Caki2 (cell line): ENCODE measurements at places on chromosomes 16 and 17.
A peak's percentile ranks its signal among the peaks of the same experiment; 100 is the strongest.

- no peak for DNase-seq
Observed at GRCh38 chr17:3885970-3886369, 6.9 kb downstream of the CAMKK1 start.

DNA sequence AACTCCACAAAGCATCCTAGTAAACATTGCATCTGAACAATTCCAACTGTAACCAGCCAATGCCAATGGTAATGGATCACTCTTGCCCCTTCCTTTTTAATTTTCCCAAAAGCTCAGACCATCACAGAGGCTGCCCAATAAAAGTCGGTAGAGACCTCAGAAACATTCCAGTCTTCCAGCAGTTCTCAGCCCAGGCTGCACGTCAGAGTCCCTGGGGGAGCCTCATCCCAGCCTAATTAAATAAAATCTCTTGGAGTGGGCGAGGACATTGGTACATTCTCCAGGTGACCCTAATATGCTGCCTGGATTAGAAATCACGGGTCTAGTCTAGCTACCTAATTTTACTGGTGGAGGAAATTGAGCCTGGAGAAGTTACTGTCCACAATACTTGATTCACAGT, 117.1 kb upstream of the MYOCD start:
- no peak for DNase-seq

DNA sequence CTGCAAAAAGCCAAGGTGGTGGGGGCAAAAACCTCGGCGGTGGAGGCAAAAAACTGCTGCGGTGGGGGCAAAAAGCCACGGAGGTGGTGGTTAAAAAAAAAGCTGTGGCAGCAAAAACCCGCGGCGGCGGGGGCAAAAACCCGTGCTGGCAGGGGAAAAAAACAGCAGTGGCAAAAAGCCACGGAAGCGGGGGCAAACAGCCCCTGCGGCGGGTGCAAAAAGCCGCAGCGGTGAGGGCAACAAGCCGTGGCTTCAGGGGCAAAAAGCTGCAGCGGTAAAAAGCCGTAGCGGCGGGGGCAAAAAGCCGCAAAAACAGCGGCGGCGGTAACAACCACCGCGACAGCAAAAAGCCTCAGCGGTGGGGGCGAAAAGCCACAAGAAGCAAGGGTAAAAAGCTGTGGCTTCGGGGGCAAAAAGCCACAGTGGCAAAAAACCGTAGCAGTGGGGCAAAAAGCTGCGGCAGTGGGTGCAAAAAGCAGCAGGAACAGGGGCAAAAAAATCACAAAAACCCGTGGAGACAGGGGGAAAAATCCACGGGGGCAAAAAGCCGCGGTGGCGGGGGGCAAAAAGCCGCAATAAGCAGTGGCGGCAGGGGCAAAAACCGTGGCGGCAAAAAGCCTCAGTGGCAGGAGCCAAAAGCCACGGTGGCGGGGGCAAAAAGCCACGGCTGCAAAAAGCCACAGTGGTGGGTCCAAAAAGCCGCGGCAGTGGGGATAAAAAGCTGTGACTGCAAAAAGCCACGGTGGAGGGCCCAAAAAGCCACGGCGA, 193.7 kb downstream of the SHCBP1 start:
- DNase-seq: no peak

DNA sequence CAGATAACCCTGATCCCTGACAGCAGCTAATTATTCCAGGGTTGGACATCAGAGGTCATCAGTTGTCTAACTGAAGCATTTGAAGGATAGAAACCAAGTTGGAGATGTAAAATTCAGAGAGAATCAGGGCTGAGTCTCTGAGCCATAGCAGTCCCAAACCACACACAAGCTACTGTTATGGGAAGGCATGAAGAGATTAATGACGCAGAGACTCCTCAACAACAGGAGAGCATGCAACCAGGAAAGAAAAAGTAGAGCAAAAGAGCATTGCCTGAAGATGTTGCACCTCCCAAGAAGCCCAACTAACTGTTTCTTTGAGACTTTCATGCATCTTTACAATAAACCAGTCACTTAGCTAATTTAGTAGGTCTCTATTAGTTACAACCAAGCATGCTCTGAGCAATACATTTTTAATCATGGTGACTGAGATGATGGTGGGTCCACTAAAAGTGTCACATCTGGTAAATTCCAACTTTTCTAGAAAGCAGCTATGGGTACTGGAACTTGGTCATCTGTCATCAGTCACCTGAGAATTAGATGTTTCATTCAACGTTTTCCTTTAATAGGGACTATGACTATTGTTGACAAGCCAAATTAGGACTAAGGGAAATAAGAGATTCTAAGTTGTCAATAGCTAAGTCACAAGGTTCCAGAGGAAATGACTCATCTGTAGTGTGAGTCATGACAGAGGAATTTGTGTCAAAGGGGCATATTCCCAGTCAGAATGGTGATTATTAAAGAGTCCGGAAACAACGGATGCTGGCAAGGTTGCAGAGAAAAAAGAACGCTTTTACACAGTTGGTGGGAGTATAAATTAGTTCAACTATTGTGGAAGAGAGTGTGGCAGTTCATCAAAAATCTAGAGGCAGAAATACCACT, 239.8 kb downstream of the CHD9NB start:
- DNase-seq: peak; percentile 59

- no peak for DNase-seq
Observed at GRCh38 chr16:50400312-50400966, 31.7 kb upstream of the BRD7 start.

DNA sequence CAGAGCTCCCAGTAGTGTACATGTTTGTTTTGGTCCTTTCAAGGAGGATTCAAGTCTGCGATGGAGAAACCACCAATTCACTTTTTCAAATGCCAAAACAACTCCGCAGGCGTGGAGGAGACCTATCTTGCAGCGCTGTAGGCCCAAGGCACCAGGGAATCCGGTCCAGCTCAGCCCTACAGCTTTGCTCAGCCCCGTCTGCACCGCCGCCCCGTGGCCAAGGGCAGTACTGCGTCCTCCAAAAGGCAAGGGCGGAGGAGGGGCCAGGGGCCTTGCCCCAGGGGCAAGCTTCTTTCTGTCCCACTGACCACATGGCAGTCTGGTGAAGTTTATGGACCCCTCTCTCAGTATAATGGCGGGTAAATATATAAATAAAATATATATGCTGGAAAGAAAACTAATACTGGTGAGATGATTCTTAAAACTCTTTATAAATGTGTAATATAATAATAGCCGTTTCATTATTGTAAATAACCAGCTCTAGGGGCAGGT, 709 bp upstream of the CD300LG start:
- peak; percentile 70 for DNase-seq

- no peak for DNase-seq
Observed at GRCh38 chr17:77772899-77773358, 185.6 kb upstream of the TNRC6C start.

DNA sequence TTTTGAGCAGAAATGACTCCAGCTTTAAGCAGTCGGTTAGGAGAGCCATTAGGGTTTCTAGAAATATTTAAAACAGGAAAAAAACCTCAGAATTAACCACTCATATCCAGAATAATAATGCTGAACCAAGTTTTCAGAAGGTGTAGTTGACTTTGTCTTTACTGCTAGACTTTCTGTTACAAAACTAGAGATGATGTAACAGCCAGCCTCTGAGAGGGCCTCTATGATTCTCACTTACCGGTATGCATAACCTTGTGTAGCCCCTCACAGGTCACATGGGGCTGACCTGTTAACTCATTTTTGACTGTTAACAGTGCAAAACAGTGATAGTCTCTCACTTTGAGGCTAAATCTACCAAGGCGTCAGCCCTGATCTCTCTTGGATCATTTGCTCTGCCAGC, 74.3 kb downstream of the TEX14 start:
- DNase-seq: no peak

GRCh38 chr17:76523084-76524037, 14.1 kb downstream of the CYGB start:
- DNase-seq: peak; percentile 59

DNA sequence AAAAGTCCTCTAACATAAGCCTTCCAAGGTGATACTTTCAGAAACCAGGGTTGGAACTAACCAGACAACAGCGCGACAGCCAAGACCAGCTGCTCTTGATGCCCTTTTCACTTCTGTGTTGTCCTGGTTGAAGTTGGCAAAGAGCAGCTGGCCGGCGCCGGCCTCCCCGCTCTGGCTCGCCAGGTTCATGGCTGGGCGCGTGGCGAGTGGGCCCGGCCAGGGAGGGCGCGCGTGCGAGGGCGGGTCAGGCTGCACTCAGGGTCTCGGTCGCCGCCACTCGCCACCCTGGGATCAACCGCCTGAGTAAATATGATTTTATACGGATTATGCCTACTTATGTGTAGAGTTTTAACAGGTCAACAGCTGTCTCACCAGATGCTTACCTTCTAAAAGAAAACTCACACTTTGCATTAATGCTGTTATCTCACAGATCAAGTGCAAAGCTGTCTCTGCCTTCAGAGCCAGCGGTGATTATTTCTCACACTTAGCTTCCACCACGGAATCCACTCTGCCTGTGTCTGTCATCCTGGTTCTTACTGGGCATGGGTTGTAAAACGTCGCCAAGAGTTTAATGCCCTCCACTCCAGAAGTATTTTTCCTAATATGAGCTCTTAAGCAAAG, 13.5 kb downstream of the KCTD2 start:
- DNase-seq: no peak

- no peak for DNase-seq
Observed at GRCh38 chr17:55407641-55408566, 13.7 kb downstream of the MMD start.

DNA sequence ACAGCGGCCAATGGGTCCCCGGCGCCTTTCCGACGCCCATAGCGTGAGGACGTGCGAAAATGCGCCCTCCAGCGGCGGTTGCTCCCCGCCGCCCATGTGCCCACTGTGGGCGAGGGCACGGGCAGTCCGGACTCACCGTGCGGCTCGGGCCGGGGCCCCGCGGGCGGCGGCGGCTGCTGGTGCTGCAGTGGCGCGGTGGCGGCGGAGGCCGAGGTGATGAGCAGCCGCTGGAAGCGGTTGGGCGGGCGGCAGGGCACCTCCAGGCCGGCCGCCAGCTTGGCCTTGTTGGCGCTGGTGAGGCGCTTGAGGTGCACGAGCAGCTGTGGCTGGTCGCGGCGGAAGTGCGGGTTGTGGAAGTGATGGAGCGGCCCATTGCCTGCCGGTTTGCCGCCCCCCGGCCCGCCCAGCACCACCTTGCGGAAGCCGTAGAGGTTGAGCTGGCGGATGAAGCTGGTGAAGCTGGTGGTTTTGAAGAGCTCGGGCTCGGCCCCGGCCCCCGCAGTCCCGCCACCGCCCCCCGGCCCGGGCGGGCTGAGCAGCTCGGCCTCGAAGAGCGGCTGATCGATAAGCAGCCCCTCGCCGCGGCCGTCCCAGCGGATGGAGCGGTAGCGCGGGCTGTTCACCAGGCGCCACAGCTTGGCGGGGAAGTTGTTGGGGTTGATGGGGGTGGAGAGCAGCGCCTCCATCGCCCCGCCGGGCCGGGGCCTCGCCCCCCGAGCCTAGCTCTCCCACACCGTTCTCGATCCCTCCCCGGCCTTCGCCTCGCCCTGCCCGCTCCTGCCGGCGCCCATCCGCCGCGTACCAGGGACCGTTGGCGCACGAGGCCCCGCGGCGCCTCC, at the start of gene HSF5:
HSF5 (minus strand) TSS at position 820 of the 839 bp plus-strand sequence; CDS start at position 686, 134 bp downstream.
- no peak for DNase-seq

- DNase-seq: no peak
Observed at GRCh38 chr16:48564544-48565444, 45.2 kb downstream of the N4BP1 start.

GRCh38 chr16:89143201-89143741, 28.3 kb upstream of the CDH15 start:
- no peak for DNase-seq

GRCh38 chr17:18981642-18982424, 22.7 kb downstream of the FAM83G start:
- peak; percentile 58 for DNase-seq

DNA sequence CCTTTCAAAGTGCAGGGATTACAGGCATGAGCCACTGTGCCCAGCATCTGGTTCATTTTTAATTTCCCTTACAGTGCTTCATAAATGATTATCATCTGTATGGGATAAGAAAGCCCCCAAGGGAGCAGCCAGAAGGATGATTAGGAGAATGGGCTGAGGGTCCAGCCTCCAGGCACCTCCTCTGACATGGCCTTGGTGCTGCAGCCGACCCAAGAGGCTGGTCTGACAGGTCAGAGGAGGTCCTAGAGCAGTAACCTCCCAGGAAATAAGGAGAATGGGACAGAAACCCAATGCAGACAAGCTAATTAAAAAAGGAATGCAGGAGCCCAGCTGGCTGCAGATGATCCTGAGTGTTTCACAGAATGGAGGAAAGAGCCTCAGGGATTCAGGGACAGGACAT, 29.0 kb downstream of the MRC2 start:
- DNase-seq: no peak

DNA sequence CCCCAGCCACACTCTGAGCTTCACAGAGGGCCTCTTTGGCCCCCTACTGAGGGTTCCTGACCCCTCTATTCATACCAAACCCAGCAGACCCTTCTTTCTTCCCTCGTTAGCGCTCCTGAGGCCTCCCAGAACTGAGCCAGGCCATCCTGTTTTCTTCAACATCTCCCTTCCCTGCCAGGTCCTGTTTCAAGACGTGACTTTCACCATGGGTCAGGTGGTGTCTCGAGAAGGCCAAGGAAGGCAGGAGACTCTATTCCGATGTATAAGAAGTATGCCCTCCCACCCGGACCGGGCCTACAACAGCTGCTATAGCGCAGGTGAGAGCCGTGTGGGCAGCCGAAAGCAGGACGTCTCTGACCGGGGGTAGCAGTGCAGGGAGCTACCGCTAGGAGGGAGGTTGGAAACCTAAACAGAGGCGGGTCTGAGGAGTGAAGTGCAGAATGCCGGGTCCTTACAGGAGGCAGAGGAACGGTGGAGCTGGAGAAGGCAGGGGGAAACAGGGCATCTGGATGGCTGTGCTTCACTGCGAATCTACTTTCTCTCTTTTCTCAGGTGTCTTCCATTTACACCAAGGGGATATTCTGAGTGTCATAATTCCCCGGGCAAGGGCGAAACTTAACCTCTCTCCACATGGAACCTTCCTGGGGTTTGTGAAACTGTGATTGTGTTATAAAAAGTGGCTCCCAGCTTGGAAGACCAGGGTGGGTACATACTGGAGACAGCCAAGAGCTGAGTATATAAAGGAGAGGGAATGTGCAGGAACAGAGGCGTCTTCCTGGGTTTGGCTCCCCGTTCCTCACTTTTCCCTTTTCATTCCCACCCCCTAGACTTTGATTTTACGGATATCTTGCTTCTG, 1.3 kb upstream of the SENP3 start:
- no peak for DNase-seq

GRCh38 chr17:2703606-2704005, 8.0 kb downstream of the CLUH start:
- DNase-seq: no peak

- DNase-seq: no peak
Observed at GRCh38 chr17:69913616-69914015, 161.4 kb upstream of the KCNJ16 start.

- no peak for DNase-seq
Observed at GRCh38 chr16:11175787-11176341, 80.1 kb downstream of the SOCS1 start.

DNA sequence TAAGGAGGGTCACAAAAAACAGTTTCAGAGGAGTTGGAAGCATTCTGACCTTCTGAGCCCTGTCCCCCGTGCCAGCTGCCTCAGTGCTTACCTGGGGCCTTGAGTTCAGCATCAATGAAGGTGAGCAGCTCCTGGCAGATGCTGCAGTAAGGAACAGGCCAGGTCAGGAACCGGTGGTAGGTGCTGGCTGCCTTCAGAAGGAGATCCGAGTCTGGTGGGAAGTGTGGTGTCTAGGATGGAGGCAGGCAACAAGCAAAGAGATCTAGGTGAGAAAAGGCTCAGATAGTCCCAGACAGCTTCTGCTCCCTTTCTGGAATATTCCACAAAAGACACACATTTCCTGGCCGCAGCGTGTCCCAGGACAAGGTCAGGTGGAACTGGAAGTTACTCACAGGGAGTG, 37.2 kb upstream of the PIK3R6 start:
- DNase-seq: no peak
